ENCODE measurements at places on chromosomes 4 and X. TPM values are rescaled to one million over a fixed set of nuclear protein-coding genes. Genes with fewer than 3 reads are reported as not detected.

TMEM271 gene
- total RNA-seq = not detected

CSAG1 gene
- not detected for total RNA-seq

SGMS2 gene
- 80.5 TPM for total RNA-seq

UGT2B15 gene
- not detected for total RNA-seq

HPSE gene
- total RNA-seq = 3.7 TPM

DNAAF6 gene
- not detected for total RNA-seq

TXK gene
- total RNA-seq = 0.37 TPM

SPOCK3 gene
- total RNA-seq = not detected

SPANXA1 gene
- not detected for total RNA-seq

GABRG1 gene
- not detected for total RNA-seq

SRPX gene
- total RNA-seq = 388 TPM

KIAA1210 gene
- not detected for total RNA-seq

TLR2 gene
- 3.7 TPM for total RNA-seq

CCNA2 gene
- total RNA-seq = 55.5 TPM

TLL1 gene
- under 0.01 TPM for total RNA-seq

ANXA10 gene
- not detected for total RNA-seq

AMER1 gene
- 2.3 TPM for total RNA-seq

NPY2R gene
- under 0.01 TPM for total RNA-seq

RPS3A gene
- 3,098 TPM for total RNA-seq

USP17L11 gene
- not detected for total RNA-seq

KIF4A gene
- total RNA-seq = 17.8 TPM

VCX2 gene
- total RNA-seq = not detected

SNCA gene
- 0.37 TPM for total RNA-seq

PDGFRA gene
- 254 TPM for total RNA-seq

WNK3 gene
- total RNA-seq = 0.20 TPM

ANOS1 gene
- total RNA-seq = not detected

NUDT11 gene
- total RNA-seq = 10.3 TPM

FREM3 gene
- not detected for total RNA-seq

SPON2 gene
- total RNA-seq = 267 TPM

SSX3 gene
- not detected for total RNA-seq

Measured in subcutaneous preadipocyte (primary cell).